ENCODE measurements at places on chromosomes 16 and 17.

DNA sequence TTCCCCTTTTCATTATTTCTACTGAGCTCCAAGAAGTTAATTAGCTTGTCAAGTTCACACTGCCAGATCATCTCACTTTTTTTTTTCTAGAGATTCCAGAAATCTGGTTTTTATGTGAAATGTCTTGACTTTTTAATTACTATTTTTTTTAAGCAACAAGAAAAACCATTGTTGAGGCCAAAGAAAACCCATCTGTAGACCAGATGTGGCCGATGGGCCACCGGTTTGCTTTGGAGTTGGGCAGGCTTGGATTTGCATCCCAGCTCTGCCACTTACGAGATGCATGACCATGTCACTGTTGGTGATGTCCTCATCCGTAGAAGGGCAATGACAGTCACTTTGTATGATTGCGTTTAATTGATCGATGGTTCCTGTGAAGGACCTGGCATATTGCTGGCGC lies 34.2 kb upstream of the MRTFB start:
- DNase-seq, result no peak

- no peak for DNase-seq
These were observed 24.2 kb downstream of the SSH2 start for GRCh38 chr17:29905879-29906167.

GRCh38 chr16:4318451-4318910 lies 2.6 kb downstream of the GLIS2 start:
- no peak for DNase-seq

- DNase-seq, result no peak
These were observed 1.4 kb downstream of the BAIAP2 start for GRCh38 chr17:81036197-81036941.

GRCh38 chr16:27625050-27625697 lies 75.2 kb downstream of the KATNIP start:
- DNase-seq, result peak; percentile 24

- DNase-seq, result peak; percentile 93
These were observed at the start of gene RABEP2 for GRCh38 chr16:28924762-28925385. TSS of gene RABEP2 (minus strand) at chr16:28925238. CDS start at chr16:28925163, 75 bp downstream.

GRCh38 chr17:77735081-77735565 lies 223.4 kb upstream of the TNRC6C start:
- DNase-seq, result no peak

GRCh38 chr16:25553711-25554436 lies 137.9 kb upstream of the HS3ST4 start:
- no peak for DNase-seq

DNA sequence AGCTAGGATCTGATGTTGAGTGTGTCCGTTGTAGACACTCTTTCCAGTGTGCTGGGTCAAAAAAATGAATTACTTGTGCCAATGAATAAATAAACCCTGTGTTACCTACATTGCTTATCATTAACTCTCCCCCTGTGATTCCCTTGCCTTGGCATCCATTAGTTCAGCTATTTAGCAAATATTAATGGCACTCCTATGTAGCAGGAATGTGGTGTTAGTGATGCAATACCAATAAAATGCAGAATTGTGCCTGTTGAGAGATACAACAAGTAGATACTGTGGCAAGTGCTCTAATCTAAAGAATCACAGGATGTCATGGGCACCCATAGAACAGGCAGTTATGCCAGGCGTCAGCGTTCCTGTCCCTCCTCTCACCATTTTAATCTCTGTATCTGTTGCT lies 343.2 kb downstream of the PMP22 start:
- DNase-seq, result no peak

- no peak for DNase-seq
These were observed 525.2 kb upstream of the GOT2 start for GRCh38 chr16:59259074-59259949.

DNA sequence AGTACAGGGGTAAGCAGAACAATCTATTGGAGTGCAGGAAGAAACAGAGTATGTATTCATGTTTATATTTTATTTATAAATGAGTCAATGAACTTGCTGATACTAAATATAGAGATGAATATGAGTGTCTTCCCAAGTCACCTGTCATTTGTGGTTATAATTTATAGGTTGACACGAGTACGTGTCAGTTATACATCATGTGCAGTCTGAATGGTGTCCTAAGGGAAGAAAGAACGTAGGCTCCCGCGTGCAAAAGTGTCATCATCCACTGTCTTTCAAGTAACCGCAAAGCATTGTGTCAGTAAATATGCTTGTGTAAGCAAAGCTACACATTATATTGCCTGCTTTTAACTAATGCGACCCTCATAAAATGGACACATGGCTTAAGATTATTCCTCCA lies 786.1 kb downstream of the KCNJ2 start:
- no peak for DNase-seq

DNA sequence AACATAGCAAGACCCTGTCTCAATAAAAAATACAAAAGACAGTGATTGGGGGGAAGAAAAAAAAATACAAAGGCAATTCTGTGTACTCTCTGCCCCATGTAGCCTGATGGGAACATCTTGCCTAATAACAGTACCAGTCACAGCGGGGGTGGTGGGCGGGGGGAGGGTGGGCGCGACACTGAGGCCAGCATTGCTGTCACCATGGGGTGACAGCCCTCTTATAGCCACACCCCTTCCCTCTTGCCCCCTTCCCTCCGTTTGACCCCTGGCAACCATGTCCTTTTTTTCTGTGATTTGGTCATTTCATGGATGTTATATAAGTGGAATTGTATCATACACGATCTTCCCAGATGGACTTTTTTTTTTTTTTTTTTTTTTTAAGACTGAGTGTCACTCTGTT lies 80.9 kb downstream of the DNAH17 start:
- no peak for DNase-seq

DNA sequence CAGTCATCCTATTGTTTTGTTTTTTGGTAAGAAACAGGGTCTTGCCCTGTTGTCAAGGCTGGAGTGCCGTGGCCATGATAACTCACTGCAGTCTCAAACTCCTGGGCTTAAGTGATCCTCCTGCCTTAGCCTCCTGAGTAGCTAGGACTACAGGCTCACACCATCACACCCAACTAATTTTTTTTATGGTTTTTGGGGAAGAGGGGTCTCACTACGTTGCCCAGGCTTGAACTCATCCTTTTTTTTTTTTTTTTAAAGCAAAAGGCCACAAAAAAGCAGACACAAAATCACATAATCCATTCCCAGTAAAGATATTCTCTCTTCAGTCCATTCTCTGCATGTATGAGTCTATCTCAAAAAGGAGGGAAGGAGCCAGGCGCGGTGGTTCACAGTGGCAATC lies 5.5 kb downstream of the SPAG9 start:
- DNase-seq, result no peak

DNA sequence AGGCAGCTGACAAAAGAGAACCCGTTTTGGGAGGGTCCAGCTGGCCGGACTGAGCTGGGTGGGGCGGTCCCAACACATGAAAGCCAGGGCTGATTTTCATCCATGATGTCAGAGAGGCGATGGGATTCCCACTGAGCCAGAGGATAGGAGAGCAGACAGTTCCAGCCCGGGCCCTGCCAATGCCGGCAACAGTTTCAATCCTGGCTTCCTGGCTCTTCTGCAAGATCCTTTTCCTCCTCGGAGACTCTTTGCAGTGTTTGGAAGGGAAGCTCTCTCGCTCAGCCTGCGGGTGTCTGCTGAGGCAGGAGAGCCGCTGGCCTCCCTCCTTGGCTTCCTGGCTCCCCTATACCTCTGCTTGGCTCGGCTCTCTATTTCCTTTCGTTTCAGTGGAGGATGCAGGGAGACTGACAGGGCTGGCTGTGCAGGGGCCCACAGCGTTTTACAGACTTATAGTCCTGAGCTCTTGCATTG lies 145.5 kb upstream of the SOX9 start:
- peak; percentile 77 for DNase-seq

DNA sequence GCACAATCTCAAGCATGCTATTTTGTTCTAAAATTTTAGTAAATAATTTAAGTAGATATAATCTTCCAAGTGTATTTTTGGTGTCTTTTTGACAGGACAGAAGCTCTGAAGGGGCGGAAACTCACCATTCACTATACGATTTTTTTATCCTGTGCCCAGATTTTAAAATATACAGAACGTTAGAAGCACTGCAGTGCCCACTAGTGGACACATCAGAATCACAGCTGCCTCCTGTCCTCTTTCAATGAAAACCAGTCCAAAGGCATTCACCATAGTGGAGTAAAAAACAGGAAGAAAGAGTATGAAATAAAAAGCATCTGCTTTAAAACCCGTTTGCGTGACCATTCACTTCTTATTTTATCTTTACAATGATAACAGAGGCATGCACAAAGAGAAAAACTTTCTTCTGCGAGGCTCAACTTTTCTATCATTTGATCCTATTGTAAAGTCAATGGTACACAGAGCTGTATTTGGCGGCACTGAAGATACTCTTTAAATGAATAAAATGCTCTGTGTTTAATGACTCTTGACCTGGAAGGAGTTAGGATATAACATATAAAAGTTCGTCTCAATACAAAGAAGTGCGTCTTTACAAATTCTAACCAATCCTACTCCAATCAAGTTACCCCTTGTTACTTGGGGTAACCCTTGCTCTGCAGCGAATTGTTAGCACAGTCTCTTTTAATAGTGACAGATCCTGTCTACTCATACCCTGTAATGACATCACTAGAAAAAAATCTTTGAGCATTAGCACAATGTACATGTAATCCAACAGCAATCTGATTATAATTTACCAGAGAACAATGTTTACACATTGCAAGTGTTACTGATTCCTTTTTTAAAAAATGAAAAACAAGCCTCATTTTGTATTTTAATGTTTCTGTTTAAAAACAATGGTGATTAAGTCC lies 339.8 kb upstream of the PSMD7 start:
- DNase-seq, result peak; percentile 33

- peak; percentile 88 for DNase-seq
These were observed 71.2 kb upstream of the LGALS9 start for GRCh38 chr17:27559506-27560481.

DNA sequence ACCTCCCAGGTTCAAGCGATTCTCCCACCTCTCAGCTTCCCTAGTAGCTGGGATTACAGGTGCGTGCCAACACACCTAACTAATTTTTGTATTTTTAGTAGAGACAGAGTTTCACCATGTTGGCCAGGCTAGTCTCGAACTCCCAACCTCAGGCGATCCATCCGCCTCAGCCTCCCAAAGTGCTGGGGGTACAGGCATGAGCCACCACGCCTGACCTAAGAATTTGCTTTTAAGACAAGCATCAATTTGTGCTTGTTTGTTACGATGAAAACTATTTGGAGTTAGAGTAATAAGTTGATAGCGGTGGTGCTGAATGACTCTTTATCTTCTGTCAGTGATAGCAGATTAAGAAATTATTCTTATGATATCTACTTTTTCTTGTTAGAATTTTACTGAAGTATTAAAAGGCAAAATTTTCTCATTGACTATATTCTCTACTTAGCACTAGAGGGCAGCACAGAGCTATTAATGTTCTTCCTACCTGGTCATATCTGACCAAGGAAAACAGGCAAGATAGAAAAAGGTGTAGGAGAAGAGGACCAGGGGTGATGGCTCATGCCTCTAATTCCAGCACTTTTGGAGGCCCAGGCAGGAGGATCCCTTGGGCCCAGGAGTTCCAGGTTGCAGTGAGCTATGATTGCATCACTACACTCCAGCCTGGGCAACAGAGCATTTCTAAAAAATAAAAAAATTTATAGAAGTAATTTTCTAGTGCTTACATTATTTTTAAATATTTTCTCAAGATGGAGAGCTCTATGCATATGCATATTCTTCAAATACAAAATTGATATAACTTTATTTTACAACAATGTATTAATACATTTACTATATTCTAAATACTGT lies 24.5 kb downstream of the STXBP4 start:
- no peak for DNase-seq

- DNase-seq, result no peak
These were observed 43.3 kb downstream of the MGAT5B start for GRCh38 chr17:76911299-76912017.

DNA sequence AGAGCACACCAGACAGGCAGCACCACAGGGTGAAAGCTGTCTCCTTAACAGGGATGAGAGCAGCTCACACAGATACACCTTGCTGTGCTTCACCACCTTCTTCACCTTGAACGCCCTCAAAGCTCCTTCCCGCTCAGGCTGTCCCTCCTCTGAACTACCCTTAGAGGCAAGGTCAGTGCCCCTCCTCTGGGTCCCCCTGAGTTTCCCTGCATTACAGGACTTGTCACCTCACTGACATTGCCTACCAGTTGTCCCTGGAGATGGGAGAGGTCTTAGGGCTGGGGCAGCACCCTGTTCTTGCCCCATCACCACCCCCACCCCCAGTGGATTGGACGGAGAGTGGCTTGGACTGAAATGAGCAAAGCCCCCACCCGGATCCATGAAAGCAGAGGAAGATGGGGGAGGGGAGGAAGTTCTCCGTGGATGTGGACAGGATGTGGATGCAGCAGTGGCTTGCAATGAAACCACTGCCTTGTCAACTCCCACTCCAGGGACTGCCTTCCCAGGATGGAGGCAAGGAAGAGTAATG lies 73.2 kb upstream of the CDH5 start:
- DNase-seq, result no peak

DNA sequence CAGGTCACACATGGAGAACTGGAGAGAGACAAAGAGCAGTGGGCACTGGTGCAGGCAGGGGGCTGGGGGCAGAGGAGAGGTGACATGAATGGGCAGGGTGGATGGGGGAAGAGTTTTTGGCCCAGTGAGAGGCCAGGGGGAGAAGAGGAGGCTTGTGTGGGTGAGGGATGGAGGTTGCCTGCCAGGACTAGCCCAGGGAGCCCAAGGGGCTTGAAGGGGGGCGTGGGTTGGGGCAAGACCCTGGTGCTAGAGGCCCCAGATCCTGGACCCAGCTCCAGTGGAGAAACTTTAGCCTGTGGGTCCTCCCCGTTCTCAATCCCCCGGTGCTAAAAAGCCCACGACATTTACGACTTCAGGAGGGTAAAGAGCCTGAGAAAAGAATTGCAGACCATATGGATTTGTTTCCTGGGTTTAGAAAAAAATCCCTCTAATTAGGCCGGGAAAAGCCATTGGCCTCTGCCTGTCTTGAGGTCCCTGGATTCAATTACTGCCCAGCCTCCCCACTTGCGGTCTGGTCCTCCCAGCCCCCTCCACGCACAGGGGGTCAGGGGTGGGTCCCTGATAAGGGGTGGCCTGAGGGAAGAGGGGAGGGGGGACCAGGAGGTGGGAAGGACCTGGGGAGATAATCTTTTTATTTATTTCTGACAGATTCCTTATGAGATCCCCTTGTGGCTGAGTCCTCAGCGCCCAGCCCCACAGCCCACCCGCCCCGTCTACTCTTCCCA lies 33.0 kb downstream of the NGFR start:
- peak; percentile 6 for DNase-seq

DNA sequence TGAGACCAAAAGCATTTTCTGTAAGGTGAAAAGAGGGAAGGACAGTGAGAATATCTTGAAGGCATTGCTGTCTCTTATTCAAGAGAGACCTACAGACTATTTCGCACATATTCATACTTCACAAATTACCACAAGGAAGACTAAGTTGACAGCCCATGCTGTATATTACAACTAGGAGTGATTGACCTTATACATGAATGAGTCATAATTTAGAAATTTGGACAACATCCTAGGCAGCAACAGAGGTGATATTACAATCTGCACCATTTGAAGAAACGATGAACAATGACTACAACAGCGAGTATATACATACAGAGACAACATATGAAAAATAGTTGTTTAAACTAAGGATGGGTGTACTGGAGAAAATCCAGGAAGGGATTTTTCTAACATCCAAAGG lies 971.7 kb downstream of the CDH11 start:
- DNase-seq, result no peak
